ENCODE measurements at places on chromosomes 16 and 17.

DNA sequence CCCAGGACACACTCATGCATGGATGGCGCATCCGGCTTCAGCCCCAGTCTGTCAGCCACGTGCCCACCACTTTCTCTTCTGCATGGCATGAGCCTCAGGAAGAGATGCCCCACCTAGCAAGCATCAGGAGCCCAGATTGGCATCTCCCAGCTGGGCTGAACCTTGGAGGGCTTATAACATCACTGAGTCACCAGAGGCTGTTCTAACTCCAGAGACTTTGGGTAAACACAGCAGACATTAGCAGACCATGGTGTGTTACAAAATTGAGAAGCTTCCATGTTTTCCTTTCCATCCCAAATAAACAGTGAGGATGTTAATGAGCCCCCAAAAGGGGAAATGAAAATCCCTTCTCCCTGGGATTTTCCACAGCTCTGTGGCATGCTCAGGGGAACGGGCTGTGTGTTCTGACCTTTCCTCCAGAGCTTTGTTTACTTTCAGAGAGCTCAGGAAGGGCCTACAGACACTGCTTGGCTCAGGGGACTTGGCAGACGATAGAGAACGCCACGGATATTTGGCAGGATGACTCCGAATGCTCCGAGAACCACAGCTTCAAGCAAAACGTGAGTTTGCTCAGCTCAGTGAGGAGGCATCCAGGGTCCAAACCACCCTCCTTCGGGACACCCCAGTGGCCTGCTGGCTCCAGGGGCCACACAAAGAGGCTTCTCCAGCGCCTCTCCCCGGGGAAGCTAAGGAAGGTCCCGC lies 16.5 kb downstream of the GLP2R start:
- DNase-seq: no peak

DNA sequence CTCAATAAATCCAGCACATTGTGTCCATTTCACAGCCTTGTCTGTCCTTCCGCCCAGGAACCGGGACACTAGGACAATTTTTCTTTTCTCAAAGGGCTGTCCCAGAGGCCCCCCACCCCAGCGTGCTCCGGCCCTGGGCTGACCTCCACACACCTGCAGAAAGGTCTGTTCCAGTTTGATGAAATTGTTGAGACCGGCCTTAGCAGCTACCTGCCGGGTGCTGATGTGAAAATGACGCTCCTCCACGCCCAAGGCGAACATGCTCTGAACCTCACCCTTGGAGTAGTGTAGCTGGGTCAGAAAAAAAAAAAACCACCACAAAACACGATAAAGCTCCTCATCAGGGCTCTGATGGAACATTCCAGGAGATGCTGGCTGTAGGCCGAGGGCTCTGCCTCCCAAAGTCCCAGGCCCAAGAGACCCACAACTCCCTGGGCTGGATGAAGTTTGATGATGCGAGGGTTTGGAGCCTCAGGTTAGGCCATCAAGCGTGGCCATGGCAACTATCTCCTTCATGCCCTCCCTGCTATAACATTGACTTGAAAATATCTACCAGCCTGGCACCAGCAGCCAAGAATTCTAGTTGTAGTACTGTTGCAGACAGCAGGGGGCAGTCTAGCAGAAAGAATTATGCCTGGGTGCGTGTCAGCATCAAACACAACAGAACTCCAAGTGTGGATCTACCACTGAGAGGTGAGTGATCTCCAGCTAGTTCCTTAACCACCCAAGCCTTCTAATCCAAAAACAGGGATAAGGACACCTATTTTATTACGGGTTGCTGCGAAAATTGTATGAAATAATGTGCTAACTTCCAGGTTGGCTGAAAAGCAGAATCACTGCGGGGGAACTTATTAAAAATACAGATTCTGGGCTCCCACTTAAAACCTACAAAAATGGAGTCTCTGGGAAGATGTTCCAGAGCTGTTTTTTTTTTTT lies 62.1 kb downstream of the RMI2 start:
- peak; percentile 64 for DNase-seq

- no peak for DNase-seq
Observed at GRCh38 chr16:69798466-69798865, 36.3 kb downstream of the WWP2 start.

DNA sequence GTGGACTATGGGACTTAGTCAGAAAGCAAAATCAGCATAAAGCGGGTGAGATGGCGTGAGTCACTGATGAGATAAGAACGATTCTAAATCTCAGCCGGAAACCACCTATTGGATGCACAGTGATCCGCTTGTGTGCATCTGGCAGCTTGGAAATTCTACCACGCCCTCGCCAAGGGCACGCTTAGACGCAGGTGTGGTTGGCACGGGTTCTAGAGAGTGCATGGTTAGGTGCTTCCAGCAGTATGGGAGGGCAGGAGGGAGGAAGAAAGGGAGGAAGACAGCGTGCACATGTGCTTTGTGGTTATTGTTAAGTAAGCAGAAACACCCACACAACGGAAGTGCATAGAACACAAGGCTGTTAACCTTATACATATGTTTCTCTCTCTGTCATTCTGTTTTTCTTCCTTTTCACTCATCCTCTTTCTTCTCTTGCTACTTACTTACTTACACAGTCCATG lies 374.0 kb upstream of the ASIC2 start:
- DNase-seq: no peak

- DNase-seq: no peak
Observed at GRCh38 chr16:57529391-57530103, 6.8 kb downstream of the CCDC102A start.

DNA sequence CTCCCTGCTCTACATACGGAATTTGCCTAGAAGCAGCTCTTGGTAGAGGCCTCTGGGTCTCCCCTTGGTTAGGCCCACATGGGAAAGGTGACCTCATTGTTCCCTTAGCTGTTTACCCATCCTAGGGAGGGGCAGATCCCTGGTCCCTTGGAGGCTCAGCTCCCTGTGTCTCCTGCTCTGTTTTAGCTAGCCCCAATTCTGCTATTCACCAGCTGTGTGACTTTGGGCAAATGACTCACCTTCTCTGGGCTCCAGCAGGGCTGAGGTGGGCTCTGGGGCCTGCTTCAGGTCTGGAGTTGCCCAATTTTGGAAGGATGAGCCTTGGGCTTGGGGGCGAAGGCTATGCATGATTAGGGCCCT lies 3.9 kb downstream of the ABCC3 start:
- DNase-seq: no peak

GRCh38 chr16:74474416-74474815 lies 53.1 kb upstream of the CLEC18B start:
- DNase-seq: no peak

DNA sequence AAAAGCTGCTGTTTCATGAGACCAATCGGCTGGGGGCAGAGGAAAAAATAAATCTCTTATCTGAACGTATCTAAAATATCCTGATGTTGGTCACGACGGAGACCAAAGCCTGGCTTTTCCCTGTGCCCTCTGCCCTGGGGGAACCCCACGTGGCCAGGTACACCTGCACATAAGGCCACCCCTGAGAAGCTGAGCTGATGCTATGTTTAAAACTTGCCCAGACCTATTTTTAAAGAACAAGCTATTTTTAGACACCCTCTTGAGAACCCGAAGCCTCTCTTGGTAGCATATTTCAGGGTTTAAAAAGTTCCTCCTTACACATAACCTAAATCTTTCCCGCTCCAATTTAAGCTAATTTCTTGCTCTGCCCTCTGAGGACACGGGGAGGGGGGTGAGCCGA lies 210.4 kb downstream of the GSG1L start:
- DNase-seq: no peak

- no peak for DNase-seq
Observed at GRCh38 chr17:27414271-27414670, 42.0 kb upstream of the KSR1 start.

DNA sequence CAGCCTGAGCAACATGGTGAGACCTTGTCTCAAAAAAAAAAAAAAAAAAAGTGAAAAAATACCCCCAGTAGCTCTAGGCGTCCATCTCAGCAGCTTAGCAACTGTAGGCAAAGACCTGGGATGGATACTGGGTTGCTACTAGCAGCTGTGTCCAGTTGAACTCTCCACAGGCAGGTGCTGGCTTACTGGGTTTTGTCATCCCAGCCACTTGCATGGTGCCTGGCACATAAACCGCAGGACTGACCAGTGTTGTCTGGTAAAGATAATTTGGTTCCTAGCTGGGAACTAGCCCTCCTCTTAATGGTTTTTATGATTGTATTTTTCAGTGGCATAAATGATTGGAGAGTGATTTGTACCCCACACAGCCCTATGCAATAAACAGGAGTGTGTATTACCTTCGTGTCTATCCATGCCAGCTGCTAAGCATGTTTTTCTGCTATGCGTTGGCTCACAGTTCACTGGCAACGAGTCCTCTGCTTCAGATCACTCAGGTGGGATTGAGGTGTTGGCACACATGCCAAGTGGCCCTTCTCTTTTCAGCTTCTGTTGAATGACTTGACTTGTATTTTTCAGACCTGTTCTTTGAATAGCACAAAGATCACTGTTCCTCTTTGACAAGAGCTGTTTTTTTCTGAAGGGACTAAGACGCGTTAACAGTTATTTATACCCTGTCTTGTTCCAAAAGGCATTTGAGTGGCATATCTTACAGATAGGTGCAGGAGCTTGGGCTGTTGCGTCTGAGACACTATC lies 352.9 kb downstream of the SNX29 start:
- no peak for DNase-seq

- DNase-seq: no peak
Observed at GRCh38 chr16:4176906-4177417, 60.7 kb upstream of the ADCY9 start.

GRCh38 chr16:24993722-24994686 lies 21.2 kb downstream of the ARHGAP17 start:
- no peak for DNase-seq

DNA sequence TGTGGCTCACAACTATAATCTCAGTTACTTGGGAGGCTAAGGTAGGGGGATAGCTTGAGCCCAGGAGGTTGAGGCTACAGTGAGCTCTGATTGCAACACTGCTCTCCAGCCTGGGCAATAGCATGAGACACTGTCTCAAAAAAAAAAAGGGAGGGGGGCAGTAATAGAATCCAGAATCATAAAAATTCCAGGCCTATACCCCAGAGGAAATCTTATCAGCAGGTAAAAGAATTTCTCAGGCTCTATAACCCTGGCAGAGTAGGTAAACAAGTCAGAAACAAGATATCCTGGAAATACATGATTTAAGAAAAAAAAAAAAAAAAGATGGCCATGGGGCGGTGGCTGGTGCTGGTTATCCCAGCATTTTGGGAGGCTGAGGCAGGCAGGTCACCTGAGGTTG lies 12.9 kb downstream of the SPAG9 start:
- no peak for DNase-seq

GRCh38 chr17:79064026-79064425 lies 10.6 kb upstream of the ENGASE start:
- no peak for DNase-seq

- DNase-seq: no peak
Observed at GRCh38 chr16:77853161-77853560, 64.8 kb downstream of the VAT1L start.

DNA sequence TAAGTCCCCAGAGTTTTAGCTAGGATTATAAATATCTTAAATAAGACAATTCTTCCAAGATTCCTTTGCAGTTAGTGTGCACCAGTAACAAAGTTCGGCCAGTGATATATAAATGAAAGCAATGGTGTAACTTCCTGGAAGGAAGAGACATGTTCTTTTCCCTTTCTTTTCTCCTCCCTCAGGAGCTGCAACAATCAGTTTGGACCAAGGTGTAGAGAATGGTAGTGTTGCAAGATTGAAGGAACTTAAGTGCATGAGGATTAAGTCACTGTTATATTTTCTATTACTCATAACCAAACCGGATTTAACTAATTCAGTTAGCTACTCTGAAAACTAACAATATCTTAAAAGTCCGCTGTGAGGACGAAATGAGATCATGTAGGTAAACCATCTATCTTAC lies 68.9 kb upstream of the KCNJ16 start:
- no peak for DNase-seq

GRCh38 chr17:65055280-65055707 lies 1.2 kb downstream of the GNA13 start:
- no peak for DNase-seq

DNA sequence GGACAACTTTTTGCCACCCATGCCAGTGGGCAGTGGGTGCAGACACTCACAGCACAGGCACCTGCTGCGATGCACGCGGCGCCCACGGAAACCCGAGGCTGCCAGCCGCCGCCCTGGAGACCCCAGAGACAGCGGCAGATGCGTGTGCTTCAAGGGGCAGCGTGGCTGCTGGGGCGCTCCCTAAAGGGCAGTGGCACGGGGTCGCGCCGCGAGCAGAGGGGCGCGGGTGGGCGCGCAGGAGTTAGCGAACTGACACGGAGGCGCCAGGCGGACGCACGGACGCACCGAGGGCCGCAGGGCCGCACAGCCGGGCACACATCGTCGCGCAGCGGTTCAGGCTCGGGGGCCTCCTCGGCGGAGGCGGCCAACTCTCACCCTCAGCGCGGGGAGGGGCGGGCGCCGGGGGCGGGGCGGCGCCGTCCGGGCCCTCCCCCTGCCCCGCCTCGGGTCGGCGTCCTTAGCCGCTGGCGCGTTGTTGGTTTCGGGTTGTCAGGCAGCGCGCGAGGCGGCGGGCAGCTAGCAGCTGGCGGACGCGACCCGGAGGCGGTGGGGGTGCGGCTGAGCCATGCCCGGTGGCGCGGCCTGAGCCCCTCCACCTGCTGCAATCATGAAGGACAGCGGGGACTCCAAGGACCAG lies at the start of gene KIF19:
Gene KIF19 (plus strand): TSS at position 484 of the 637 bp plus-strand sequence. CDS start 124 bp downstream, at position 608.
- peak; percentile 27 for DNase-seq

GRCh38 chr17:82236142-82236971 lies 7.5 kb downstream of the SLC16A3 start:
- no peak for DNase-seq

- DNase-seq: no peak
Observed at GRCh38 chr16:22014271-22014873, 6.5 kb downstream of the MOSMO start.

- no peak for DNase-seq
Observed at GRCh38 chr17:16472539-16472938, 19.5 kb downstream of the LRRC75A start.

- DNase-seq: no peak
Observed at GRCh38 chr17:15278924-15279477, 13.9 kb upstream of the PMP22 start.

- DNase-seq: no peak
Observed at GRCh38 chr16:67986949-67987348, 6.7 kb upstream of the DPEP3 start.

Measured in central memory CD8-positive, alpha-beta T cell (primary cell).